ENCODE measurements at places on chromosomes 16 and 17.

- DNase-seq, result no peak
These were observed 79.1 kb upstream of the C16orf82 start for GRCh38 chr16:26987597-26988010.

- no peak for DNase-seq
These were observed 19.4 kb downstream of the IFT140 start for GRCh38 chr16:1592446-1592845.

DNA sequence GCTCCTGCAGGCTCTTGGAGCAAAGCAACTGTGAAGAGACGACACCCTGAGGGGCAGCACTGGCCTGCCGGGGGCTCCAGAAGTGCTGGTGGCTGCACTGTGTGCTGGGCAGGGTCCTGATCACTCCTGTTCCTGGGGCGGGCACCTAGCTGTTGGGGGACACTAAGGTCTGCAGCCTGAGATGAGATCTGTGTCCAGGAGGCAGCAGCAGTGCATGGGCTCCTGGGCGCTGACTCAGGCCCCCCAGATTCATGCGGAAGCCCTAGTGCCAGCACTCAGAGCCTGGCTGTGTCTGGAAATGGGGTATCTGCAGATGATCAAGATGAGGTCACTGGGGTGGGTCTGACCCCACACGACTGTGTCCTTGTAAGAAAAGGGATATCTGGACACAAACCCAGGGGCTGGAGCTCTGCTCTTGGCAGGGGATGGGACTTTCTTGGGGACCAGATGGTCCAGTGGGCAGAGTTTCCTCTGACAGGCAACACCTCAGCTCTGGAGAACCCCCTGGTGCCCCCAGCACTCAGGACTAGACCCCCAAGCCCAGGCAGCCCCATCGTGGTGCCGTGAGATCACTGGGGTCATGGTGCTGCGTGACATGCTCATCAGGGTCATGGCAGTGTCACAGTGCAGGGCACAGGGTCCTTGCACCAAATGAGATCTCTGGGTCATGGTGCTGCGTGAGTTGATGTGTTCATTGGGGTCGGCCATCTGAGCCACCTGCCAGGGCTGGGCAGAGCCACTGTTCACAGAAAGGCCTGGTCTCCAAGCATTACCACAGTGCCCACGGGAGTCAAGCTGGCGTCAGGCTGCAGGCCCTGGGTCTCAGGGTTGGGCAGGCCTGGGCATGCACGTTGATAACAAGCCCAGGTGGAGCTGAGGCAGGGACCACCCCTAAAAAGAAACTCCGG, 9.5 kb downstream of the FAAP100 start:
- DNase-seq, result no peak

- DNase-seq, result no peak
These were observed 18.3 kb upstream of the GNA13 start for GRCh38 chr17:65074778-65075250.

- no peak for DNase-seq
These were observed 138.2 kb upstream of the ERCC4 start for GRCh38 chr16:13781575-13782338.

DNA sequence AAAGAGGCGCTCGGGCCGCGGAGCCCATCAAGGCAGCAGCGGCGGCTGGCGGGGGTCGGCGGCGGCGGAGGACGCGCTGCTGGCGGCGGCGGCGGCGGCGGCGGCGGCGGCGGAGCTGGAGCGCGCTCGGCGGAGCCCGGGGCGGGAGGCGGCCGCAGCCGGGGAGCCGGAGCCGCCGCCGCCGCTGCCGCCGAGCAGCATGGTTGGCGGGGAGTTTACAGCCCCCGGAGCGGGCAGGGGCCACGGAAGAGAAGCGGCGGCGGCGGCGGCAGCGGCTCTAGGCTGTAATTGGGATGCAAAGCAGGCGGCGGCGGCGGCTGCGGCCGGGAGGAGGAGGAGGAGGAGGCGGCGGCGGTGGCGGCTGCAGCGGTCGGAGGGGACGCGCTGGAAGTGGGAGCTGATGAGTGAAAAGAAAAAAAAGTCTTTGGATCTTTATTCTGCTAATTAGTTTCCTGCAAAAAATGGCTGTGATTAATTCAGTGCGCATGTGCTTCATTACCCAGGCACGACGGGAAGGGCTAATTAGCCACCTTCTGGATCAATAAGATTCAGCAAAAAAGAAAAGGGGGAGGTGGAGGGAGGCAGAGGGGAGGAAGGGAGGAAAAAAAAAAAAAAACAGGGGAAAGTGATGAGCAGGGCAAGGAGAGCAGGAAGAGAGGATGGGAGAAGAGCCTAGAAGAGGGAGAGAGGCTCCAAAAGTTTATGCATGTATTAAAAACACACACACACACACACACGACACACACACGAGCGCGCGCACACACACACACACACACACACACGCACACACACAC, 10.9 kb upstream of the ZFHX3 start:
- no peak for DNase-seq

DNA sequence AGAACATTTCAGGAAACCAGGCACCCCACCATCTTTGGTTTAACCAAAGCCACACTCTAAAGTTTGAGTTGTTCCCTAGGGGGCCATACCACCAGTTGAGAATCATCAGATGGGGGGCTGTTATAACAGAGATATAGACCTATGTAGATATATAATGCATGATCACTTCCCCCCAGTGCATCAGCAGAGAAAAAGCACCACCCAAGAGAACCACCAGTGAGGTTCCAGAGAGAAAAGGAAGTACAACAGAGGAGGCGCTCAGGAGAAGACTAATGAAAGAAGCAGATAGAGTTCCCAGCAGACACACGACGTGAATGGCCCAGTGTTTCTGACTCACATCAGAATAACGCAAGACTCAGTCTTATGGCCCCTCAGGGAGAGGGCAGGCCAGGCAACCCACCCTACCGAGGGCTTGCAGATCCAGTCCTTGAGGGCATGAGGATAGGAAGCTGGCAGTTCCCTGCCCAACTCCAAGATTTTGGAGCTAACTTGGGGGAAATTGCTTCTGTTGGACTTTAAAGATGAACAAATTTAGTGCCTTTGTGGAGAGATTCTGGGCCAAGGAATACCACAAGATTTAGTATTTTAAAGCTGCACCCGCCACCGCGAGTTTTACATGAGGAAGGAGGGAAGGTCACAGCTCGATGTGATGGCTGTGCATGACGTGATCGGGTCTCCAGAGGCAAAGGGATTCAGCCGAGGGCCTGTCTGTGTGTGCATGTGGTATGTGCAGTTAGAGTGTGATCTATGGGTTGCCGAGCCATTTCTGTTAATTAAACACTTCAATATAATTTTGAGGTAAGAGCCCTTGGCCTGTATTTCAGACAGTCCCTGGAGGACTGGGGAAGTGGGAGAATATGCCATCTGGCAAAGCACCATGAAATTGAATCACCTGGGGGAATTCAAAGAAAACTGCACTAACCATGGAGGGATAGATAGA, 53.1 kb downstream of the AIPL1 start:
- DNase-seq, result no peak

DNA sequence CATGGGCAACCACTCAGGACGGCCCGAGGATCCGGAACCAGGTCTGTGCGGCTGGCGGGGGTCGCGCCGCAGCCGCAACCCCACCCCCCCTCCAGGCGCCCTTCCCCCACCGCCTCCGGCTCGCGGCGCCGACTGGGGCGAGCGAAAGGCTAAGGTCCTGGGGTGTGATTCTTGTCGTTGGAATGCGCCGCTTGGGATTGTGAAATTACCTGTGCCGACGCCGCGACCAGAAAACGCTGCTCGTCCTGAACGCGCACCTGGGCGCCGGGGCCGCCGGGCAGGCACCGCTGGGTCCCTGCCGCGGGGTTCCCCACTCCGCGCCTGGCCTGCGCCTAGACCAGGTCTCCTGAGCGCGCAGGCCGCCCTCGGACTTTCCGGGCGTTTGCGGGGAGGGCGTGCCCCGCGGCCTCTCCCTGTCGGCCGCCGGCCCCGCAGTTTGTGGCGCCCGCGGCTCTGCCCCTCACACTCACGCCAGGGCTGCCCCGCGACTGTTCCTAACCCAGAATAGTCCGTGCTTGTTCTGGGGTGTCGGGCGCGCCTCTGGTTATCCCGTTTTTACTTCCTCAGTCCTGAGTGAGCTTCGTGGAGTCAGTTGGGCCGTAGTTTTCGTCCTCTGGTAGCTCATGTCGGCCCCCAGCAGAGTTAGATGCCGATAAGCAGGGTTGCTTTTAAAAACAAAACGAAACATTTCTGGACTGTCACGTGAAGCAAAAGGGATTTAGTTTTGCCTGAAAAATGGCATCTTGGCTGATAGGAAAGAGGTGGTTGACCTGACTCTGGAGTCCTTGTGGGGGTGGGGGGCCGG, 147.2 kb downstream of the SPECC1 start:
- DNase-seq, result no peak

DNA sequence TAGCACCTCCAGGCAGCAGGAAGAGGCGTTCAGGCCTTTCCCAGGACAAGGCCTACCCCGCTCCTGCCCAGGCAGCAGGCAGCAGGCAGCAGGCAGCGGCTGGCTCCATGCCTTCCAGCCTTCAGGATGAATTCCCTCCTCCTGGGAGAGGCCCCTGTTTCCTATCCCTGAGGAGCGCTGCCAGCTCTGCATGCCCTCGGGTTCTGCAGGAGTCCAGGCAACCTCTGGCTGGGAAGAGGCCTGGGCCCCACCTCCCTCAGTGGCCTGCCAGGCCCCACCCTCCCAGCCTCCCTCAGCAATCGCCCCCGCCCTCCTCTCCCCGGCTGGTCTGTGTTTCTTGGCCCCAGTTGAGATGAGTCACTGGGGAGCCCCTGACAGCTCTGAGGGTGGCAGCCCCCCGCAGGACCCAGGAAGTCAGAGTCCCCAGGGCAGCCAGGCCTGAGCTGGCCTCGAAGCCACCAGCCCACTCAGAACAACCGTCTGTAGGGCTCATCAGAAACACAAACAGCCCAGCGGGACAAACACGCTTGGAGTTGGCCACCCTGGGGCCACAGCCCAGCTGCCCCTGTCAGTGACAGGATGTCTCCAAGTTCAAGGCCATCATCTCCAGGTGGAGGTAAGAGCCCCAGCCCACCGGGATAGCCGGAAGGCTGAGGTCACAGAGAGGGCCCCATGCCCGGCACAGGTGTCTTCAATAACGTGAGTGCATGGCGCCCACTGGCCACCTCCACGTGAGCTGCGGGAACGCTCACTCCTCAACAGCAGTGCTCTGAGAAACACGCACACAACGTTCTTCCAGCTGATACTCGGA, 39.5 kb upstream of the CIBAR2 start:
- DNase-seq, result no peak

- no peak for DNase-seq
These were observed 370.0 kb downstream of the HS3ST3B1 start for GRCh38 chr17:14670861-14671260.

GRCh38 chr17:57629470-57629869, 115.6 kb downstream of the CCDC182 start:
- DNase-seq, result no peak

- no peak for DNase-seq
These were observed 41.4 kb upstream of the PIRT start for GRCh38 chr17:10879190-10879836.

DNA sequence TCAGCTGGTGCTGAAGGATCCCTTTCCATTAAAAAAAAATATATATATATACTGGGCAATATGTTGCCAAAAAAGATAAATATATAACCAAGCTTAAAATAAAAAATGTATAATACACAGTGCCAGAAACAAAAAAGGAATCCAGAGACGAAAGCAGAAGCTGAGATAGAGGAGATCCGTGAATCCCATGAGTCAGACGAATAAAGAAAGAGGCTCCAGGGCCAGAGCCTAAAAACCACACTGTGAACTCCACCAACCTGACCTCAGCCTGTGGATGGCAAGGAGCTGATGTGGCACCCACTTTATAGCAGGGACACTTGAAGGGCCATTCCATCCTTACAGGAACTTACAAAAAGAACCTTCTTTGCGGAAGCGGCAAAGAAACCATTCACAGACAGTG, 34.8 kb downstream of the PITPNM3 start:
- DNase-seq, result no peak
